ENCODE measurements at places on chromosomes 5 and 9. TPM values are rescaled to one million over a fixed set of nuclear protein-coding genes. Genes with fewer than 3 reads are reported as not detected.

GRCh38 chr9:84975926-84976325 lies 306.4 kb downstream of the NTRK2 start:
- no peak for DNase-seq

DNA sequence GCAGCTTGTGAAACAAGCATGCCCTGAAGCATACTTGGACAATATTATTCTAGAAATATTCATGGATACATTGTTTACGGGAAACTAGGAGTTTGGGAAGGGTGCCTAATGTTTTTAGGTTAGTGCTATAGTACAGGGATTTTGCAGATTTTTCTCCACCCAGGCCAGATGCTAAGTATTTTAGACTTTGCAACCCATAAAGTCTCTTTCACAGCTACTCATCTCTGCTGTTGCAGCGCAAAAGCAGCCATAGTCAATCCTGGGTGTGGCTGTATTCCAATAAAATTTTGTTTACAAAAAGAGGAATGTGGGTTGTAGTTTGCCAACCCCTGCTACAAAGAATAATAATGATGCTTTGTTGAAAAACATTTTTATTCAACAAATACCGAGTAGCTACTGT lies 106.2 kb downstream of the CEMIP2 start:
- no peak for DNase-seq

Gene PPP1R2B
- 0.21 TPM for total RNA-seq

Gene CCDC192
- 1.3 TPM for total RNA-seq

Gene HAPLN1
- 4.0 TPM for total RNA-seq

DNA sequence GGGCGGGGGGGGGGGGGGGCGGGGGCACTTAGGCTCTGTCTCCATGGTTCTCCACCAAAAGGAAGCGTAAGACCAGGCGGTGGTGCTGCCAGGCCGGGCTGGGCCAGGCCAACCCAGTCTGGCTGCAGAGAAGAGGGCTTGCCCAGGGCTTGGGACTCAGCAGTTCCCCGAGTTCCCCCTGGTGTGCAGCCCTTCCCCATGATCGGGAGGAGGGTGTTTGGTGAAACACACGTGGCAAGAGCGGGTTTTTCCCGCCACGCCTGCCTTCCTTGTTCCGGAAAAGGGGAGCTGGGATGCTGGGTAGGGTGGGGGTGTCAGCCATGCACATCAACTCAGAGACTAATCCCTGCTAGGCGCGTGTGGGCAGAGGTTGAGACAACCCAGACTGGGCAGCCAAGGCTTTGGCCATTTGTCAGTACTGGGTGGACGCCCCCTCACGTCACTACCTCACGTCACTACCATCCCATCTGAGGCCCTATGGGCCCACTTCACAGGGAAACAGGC lies 32.9 kb downstream of the PRRX2 start:
- DNase-seq = no peak
